SHP77 (cell line): ENCODE measurements at places on chromosomes 12 and 14.

GRCh38 chr12:79143803-79144202 lies 279.2 kb downstream of the SYT1 start:
- DNase-seq = no peak

DNA sequence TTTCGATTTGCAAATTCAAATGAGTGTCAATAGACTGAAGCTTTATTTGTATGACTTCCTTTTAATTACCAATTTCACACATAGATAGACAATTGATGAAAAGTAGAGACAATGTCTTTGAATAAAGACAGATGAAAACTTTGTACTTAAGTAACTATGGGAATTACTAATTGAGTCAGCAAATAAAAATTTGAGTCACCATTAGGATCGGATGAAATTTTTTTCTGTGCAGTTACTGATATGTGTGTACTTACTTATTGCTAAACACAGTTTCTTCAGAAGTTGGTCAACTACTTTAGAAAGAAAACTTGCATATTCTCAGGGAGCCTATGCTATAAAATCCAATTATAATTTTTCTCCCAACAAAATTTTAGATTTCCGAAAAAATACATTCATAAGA lies 224.9 kb upstream of the SLC16A7 start:
- no peak for DNase-seq

DNA sequence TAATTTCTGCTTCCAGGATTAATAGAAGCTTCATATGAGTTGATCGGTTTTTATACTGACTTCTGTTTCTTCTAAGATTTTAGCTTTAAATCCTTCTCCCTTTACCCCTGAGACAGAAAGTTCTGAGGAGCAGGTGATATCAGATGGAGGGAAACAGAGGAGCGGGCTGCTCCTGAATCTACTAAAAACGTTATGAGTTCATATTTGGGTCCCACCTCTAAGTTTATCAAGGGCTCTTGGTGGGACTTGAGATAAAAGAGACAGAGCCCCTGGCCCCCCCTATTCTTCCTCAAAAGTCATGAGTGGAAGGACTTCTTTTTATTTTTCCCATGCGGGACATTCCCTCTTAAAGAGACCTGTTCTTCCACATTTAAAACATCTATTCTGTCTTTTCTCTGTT lies 23.8 kb downstream of the CLEC2A start:
- no peak for DNase-seq

DNA sequence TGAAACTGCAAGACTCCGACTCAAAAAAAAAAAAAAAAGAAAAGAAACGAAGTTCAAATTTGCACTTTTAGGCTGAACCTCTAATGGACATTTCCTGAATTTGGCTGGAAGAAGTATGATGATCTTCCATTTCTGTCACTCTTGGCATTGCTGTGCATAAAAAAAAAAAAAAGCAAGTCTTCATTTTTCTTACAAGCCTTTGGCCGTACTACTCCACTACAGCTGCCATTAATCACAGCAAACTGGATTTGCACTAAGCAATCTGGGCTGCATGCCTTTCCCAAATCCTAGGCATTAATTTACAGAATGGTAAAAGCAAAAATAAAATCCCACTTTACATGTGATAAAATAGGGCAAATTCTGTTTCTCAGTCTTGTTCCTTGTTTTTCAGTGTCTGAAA lies 7.1 kb downstream of the CSRP2 start:
- no peak for DNase-seq

GRCh38 chr12:386651-387050 lies 2.5 kb downstream of the KDM5A start:
- DNase-seq = no peak

DNA sequence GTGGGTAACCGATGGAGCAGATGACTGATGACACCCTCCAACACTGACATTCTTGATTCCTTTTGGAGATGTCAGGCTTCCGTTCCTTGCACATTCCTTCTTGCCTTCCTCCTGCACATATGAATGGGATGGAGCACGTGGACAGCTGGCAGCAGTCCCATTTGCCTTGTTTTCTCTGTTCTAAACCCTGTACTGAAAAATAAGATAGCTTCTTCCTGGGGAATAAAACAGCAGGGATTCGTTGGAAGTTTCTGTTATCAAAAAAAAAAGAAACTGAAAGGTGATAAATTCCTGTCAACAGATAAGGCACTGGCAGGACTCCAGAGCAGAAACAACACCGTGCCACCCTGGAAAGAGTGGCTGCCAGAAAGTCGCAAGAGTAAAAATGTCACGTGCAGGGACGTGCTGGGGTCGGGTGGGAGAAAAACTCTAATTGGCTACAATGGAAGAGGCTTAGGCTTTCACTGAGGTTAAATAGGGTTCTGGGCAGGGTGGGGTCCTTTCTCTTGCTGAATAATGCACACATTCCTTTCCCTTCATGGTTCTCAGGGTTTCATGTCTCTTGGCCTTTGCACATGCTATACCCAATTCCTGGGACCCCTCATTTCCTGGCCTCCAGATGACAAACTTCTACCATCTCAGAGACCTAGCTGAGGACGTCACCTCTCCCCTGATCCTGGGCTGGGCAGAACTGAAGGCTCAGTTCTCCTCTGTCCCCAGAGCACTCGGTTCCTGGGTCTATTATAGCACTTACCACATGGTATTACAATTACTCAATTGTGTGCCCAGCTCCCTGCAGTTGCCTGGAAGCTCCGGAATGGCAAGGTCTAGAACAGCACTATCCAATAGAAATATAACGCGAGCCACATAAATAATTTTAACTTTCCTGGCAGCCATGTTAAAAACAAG lies 7.0 kb upstream of the NUAK1 start:
- DNase-seq = no peak

DNA sequence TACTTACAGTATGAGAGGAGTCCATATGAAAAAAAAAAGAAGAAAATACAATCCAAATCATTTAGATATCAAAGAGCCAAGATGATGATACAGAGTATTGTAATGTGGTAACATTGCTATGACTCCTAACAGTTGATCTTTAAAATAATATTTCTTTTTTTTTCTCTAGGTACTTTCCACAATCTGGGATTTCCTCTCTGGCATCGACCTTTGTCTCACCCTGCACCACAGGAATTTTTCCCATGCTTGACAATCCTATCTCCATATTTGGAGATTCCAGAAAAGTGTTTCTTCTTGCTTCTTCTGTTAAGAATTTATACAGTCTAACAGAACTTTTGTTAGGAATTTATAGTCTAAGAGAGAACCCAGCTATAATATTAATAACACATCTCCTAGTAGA lies 184.4 kb downstream of the ITPR2 start:
- no peak for DNase-seq

GRCh38 chr12:85803231-85803630 lies 33.0 kb downstream of the RASSF9 start:
- no peak for DNase-seq

- DNase-seq = no peak
Observed at GRCh38 chr12:57390174-57390573, 40.7 kb downstream of the R3HDM2 start.

DNA sequence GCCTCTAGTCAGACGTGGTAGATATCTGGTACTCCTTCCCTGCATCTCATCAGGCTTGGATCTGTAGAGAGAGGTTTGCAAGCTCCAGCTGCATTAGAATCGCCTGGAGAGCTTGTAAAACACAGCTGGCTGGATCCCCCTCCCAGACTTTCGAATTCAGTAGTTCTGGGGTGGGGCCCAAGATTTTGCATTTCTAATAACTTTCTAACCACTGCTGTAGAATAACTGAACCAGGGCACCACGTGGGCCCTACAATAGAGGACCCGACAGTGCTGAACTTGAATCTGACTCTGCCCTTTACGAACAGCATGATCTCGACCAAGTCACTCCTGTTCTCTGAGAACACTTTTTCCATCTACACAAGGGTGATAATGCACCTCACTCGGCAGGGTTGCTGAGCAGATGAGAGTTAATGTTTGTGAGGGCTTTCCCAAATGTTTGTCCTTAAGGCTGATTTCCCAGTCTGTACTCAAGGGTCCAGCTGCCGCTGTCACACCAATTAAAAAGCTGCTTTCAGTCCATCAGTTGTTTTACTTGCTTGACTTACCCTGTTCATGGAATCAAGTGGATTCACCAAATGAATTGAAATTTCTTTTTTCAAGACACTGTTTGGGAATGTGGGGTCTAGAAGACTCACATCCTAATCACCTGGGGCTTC lies 86.6 kb upstream of the SLC24A4 start:
- DNase-seq = no peak

DNA sequence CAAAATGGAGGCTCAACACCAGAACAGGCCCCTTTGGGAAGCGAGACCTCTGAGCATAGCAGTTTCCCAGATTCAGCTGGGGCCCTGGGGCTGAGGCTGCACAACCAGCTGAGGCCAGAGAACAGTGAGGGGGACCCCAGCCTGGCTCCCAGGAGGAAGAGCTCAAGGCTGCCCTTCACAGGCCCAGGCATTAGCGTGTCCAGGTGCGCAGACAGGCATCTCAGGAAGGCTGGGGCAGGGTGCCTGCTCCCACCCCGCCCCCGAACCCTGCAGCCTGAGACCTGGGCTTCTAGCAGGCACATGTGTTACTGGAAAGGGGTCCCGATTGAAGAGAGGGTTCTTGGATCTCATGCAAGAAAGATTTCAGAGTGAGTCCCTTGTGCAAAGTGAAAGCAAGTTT lies 27.2 kb downstream of the CALM1 start:
- DNase-seq = no peak

DNA sequence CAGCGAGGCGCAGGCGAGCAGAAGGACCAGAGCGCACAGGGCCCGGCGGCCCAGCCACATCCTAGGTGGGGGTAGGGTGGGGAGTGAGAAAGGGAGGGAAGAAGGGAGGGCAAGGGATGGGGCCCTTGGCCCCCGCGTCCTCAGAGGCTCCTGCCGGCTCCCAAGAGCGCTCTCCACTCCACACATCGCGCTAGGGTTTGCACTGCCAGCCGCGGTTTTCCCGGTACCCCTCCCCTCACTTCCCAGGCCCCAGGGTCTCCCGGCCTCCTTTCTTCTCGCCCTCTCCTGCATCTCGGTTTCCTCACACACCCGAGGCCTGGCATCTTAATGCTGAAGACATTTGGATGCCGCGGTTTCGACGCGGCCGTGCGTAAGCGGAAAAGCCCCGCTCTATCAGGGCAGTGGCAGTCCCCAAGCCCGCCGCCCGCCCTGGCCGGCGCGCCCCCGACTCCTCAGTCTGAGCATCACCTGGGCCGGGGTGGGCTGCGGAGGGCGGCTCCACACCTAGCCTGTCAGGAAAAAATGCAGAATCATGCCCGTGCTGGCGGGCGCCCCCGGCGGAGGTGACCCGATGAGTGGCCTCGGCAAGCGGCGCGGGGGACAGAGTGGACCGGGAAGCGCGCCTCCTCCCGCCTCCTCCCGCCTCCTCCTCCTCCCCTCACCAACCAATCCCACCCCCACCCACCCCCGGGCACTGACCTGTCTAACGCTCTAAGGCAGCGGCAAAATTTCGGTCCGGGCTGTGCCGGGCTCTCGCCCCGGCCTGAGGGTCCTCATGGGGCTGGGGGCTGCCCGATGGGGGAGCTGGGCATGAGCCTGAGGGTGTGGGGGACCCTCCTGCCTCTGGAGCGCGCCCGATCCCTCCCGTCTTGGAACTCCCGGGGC lies 686 bp downstream of the B4GALNT1 start:
- peak; percentile 28 for DNase-seq

- no peak for DNase-seq
Observed at GRCh38 chr12:130764475-130765185, 48.5 kb upstream of the RIMBP2 start.

GRCh38 chr14:31038521-31039166 lies 12.5 kb upstream of the STRN3 start:
- no peak for DNase-seq

DNA sequence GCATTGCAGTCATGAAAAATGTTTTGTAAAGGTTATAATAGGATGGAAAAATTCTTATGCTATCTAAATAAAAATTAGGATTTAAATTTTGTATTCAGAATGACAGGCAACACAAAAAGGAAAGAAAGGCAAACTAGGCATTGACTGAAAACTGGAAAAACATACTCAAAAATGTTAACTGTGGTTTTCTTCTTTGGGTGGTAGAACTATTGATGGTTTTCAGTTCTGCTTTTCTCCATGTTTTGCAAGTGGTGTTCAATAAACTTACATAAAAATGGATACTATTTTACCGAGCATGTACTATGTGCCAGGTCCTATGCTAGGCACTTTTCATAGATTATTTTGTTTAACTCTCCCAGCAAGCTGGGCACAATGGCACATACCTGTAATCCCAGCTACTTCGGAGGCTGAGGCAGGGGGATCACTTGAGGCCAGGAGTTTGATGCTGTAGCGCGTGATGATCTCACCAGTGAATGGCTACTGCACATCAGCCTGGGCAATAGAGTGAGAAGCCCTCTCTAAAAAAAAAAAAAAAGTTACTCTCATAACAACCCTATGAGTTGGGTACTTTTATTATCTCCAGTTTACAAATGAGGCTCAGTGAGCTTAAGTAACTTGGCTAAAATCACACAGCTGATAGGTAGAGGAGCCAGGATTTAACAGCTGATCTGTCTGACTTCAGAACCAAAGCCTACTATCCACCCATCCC lies 26.3 kb upstream of the TCP11L2 start:
- DNase-seq = no peak

- no peak for DNase-seq
Observed at GRCh38 chr12:25789541-25789944, 168.9 kb upstream of the RASSF8 start.

DNA sequence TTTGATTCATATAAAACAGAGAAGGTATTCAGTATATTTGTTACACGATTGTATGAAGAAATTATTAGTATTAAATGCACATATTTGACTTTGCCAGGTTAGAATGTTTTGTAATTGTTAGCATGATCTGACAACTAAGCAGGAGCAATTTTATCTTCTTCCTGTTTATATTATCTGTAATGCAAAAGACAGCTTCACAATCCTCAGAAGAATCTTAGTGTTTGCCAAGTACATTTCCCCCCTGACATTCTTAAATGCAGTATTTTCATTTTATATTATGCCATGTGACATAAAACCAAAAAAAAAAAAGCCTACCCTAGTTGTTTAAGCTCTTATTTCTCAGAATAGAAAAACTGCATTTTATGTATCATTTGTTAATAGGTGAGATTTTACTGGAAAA lies 469.4 kb downstream of the FOXG1 start:
- DNase-seq = no peak

DNA sequence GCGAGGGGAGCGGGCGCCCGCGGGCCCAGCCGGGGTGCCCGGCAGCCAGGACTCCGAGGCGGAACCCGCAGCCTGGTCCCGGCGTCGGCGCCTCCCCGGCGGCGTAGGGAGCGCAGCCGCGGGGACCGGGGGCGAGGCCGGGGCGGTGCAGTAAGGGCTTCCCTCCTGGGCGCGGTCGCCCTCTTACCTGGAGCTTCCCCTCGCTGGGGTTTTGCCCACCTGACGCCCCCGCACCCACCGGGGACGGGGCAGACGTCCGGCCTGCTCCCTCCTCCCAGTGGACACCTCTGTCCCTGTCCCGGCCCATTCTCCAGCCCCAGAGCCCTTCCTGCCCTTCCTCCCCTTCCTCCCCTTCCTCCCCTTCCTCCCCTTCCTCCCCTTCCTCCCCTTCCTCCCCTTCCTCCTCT lies 413 bp upstream of the TUBA1C start:
- no peak for DNase-seq

- DNase-seq = peak; percentile 16
Observed at GRCh38 chr12:49059299-49060171, 1.1 kb downstream of the KMT2D start.

GRCh38 chr12:60391051-60391450 lies 795.2 kb downstream of the SLC16A7 start:
- DNase-seq = no peak
